ENCODE measurements at places on chromosomes 7 and 10. TPM values are rescaled to one million over a fixed set of nuclear protein-coding genes. Genes with fewer than 3 reads are reported as not detected.

Gene CPA2
- polyA plus RNA-seq = 0.33 TPM

Gene MYOZ1
- polyA plus RNA-seq = not detected

Gene NPY4R2
- polyA plus RNA-seq = 0.07 TPM

Gene PON1
- polyA plus RNA-seq = not detected

Gene EPO
- polyA plus RNA-seq = not detected

Gene NUPR2
- polyA plus RNA-seq = not detected

DNA sequence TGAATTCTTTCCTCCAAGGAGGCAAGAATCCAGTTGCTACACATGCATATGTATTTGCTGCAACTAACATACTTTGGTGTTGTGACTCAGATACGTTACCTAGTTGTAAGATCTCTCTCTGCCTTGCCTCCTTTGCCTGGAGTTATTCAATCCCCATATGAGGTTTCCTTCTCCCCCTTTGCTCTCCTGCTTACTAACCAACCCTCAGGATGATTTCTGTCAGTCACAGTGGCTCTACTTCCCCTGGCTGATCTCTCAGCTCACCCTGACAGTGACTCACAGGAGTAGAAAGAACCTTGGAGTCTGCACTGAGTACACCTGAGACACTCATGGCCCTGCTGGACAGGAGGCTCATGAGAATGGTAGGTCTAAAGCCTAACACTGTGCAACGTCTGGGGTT is 92.0 kb downstream of the TMEM106B start:
- DNase-seq = peak; percentile 51

DNA sequence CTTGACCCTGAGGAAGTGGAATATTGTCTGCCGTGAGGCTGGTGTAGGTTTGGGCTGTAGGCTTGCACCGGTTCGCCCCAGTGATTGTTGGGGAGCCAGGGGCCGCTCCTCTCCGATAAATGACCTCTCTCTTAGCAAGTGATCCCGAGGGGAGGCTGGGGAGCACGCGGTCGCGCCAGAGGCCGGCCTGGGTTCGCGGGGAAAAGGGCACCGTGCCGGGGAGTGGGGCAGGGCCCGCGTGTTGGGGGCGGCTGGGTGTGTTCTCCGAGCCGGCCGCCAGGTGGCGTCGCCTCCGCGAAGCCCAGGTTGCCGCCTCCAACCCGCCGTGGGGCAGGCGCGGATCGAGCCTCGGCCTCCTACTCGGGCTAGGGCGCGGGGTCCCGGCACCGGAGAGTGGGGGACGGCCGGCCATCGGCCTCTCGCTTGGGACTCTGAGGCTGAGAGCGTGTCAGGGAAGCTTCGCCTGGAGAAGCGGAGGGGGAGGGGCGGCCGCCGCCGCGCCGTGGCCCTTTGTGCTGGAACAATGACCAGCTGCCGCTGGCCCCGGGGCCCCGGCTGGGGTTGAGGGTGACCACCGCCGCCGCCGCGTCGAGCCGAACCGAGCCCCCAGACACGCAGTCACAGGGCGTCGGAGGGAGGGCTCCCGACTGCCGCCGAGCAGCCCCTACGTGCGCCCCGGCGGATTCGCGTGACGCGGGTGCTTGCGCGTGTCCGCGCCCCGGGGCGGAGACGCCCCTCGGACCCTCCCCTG is 442 bp upstream of the LZTS2 start:
- peak; percentile 60 for DNase-seq

DNA sequence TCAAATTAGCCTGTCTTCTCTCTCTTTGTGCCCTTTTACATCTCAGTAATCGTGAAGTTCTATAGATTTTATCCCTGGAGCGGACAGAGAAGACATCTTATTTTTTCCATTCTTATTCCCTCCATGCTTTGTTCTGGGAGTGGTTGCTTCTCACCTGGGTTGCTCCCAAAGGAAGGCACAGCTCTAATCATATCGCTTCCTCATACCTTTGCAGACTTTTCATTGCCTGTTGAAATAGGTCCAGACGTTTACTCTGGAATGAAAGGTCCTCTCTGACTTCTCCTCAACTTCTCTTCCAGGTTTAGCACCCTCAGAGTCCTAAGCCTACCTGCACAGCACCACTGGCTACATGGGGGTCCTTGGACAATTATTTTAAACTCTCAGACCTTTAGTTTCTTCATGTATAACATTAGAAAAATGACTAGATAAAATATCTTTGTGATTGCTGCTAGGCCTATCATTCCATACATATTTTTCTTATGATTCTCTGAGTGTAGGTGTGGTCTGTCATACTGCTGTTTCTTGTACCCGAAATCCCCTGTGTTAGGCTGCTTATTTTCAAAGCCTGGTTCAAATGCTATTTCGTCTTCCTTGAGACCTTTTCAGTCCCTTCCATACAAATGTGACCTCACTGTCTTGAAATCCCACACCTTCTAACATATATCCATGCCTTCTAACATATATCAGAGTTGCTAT is 418.1 kb downstream of the GFRA1 start:
- no peak for DNase-seq

- DNase-seq = no peak
Observed at GRCh38 chr7:86953219-86953618, 106.2 kb downstream of the ELAPOR2 start.

- DNase-seq = no peak
Observed at GRCh38 chr10:130045091-130045652, 65.5 kb downstream of the C10orf143 start.

DNA sequence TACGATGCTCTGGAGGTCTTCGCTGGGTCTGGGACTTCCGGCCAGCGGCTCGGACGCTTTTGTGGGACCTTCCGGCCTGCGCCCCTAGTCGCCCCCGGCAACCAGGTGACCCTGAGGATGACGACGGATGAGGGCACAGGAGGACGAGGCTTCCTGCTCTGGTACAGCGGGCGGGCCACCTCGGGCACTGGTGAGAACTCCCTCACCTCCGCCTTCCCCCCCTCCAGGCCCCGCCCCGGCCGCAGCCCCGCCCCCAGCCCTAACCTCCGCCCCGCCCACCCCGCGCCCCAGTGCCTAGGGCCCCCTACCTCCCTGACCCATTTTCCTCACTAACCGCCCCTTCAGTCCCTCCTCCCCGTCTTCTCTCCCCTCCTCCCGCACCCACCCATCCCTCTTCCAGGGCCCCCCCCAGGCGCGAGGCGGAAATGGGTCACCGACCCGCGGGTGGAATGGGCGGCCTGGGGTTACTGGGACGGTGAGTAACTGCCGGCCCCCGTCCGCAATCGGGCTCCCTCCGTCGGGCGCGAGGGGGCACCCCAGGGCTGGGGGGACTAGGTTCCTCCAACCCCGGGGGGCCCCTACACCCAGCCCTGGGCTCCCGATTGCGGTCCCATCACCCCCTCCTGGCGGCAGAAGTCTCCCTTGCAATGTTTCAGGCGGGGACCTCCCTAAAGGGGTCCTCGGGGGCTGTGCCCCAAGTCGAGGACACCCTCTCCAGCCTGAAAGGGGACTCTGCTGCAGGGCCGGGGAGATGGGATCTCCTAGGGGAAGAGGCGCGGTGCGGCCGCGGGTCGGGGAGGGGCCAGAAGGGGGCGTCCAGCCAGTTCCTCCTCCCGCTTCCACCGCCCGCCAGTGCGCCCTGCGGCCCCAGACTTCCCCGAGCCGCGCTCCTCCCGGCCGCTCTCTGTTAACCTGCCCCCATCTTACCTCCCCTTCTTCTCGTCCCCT is 2.1 kb downstream of the PCOLCE start:
- DNase-seq = peak; percentile 42

DNA sequence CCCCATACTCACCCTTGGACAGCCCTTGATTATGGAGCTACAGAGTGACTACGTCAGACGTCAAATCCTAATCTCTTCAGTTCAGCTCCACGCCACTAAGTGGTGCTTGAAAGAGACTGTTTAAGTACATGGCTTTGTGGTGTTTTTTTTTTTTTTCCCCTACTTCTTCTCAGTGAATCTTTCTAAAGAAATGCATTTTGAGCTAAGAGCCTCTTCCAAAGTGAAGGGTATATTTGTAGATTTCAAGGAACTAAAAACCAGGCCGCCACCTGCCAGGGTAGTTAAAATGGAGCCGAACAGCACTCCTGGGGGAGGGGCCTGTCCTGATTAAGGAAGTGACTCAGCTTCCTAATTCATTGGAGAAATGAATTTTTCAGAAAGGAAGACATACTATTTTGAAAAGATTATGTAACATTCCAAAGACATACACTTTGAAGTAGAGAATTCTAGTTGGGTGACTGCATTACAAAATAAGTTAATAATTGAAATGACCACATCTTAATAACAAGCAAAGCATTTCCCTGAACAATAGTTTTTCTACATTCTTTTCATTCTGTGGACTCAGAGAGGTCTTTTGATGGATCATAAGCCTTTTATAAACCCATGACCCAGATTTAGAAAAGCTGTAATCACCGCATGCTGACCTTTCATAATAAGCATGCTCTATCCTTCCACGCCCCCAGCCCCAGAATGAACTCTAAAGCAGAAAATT is 20.6 kb upstream of the VPS41 start:
- DNase-seq = no peak

- peak; percentile 89 for DNase-seq
Observed at GRCh38 chr10:4074545-4075407, 289.8 kb upstream of the KLF6 start.

DNA sequence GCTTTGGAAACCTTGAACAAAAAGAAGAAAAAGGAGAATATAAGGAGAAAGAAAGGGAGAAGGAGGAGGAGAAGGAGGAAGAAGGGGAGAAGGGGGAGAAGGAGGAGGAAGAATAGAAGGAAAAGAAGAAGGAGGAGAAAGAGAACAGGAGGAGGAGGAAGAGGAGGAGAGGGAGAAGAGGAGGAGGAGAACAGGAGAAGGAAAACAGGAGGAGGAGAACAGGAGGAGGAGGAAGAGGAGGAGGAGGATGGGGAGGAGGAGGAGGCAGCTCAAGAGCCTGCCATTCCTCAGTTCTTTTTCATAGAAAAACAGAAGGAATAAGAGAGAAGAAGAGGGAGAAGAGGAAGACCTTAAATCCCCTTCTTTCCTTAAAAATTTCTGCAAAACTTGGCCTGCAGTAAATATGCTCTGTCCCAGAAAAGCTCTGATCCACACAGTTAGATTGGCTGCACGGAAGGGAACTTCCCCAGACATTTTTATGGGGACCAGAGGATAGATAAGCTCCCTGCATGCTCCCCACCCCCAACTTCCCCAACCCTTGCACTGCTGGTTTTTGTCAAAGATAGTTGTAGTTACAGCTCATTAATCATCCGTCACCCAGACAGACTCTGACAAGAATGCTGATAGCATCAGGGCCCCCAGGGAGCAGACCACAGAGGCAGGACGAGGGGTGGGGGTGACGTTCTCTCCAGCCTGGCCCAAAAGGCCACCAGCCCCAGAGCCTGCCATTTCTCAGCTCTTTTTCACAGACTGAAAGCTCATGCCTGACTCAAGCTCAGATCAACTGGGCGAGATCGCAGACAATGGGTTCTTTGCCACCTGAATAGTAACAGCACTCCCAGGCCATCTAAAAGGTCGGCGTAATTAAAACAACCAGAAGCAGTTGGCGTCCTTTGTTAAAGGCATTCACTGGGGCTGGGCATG is 34.5 kb upstream of the LYZL1 start:
- DNase-seq = no peak

- no peak for DNase-seq
Observed at GRCh38 chr10:115761166-115761565, 511.8 kb downstream of the GFRA1 start.

- DNase-seq = no peak
Observed at GRCh38 chr7:68245688-68246087, 1249.1 kb downstream of the TYW1 start.

- no peak for DNase-seq
Observed at GRCh38 chr7:67671006-67671548, 674.4 kb downstream of the TYW1 start.

- DNase-seq = no peak
Observed at GRCh38 chr10:117601716-117602115, 59.2 kb downstream of the EMX2 start.

DNA sequence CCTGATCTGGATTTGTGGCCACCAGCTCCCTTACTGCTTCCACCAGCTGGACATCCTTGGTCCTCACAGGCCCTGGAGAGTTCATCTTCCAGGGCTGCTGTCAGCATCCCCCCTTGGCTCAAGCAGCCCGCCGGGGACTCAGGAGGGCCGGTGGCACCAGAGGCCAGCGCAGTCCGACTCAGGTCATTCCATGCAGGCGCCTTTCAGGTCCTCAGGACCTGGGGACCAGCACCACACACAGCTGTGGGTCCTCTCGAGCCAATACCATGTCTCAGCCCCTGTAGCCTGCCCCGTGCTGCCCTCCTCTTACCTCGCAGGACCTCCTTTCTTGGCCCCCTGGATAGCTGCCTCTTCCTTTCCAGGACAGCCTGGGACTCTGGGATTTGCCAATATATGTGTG is 145.5 kb downstream of the BMS1 start:
- no peak for DNase-seq

DNA sequence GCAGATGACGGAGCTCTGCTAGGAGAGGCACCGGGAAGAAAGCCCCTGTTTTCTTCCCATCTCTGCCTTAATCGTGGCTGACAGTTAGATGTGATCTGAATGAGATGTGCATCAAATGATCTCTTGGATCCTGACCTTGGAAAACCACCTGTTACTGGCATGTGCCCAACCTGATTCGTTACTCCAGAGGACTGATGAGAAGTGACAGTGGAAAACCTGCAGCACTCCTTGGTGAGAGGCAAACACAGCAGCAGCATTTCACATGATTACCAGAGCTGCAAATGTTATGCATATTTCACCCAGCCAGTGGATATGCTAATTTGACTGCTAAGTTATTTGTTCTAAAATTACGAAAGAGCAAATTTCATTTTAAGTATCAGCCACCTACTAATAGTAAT is 95.3 kb downstream of the PTPRN2 start:
- no peak for DNase-seq

DNA sequence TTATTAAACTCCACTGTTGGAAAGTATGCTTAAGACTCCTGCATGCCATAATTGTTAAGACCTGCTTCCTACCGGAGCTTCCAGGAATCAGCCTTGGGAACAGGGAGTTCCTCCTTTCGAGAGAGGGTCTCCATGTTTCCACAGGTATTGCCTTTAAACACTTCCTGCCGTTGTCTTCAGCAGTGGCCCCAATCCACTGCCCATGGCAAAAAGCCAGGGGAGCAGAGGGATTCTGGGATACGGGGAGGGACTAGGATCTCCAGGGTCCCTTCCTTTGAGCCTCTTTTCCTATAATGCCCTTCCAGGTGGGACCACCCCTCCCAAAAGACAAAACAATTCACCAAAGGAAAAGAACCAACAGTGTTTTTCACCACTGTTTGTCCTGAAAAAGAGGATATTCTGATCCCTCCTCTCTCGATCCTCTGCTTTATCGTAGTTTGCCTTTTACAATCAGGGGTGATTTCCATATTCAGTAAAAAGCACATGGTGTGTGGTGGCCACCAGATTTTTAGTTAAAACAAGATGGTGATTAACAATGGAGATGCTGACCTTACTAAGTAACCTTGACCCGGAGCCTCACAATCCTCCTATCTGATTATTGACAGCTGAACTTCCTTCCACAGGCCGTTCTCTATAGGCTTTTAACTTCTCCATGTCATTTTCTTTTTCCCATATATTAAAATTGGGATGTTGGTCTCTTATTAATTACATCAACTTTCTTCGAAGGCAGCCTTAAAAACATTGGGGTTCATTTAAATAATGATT is 36.0 kb downstream of the LRRC72 start:
- DNase-seq = no peak

- DNase-seq = no peak
Observed at GRCh38 chr7:3279147-3279818, 21.8 kb upstream of the SDK1 start.
